ENCODE measurements at places on chromosomes 11 and 22.

GRCh38 chr11:130964058-130964792, 47.9 kb upstream of the SNX19 start:
- DNase-seq, result peak; percentile 16

GRCh38 chr11:116702772-116703385, 69.9 kb downstream of the BUD13 start:
- no peak for DNase-seq

DNA sequence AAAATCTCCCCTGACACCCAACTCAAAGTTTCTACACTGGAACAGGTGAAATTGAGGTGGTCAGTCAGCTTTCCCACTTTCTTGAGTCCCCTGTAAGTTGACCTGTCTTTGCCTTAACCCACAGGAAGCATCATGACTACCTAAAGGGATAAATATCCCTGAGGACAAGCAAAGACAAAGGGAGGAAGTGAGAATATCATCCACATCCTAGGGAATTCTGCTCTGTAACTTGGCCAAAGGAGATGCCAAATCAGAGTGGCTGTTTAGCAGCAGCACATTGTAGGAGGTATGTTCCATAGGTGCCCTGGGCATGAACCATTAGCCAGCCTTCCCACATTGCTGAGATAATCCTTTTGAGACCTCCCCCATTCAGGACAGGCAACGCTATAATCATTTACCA, 40.9 kb upstream of the MRPL17 start:
- no peak for DNase-seq

DNA sequence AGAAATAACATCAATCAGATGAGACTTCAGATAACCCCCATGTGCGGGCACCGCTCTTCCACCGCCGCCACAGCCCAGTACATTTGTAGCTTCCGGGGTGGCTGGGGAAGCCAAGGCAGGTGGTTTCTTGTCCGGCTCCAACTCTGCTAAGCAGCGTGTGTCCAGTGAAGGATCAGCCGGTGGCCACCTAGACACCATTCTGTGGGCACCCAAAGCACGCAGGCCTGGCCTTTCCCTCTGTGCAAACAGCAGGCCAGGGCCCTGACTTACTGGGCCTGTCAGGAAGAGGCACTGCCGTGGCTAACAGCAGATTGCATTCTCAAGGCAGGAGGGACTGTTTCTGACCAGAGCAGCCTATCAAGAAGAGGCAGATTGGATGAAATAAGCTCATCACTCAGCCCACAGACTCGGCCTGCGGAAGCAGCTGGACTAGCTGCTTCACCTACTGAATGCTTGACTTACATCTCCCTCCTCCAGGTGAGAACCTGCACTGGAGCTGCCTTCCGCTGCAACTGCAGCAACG, 74.8 kb downstream of the ETS1 start:
- DNase-seq, result no peak
